ENCODE measurements at places on chromosomes 6 and 20. TPM values are rescaled to one million over a fixed set of nuclear protein-coding genes. Genes with fewer than 3 reads are reported as not detected.

GRCh38 chr6:152863618-152864326 is 113.2 kb downstream of the VIP start:
- no peaks in the 10 kb centered on the region for H3K4me1 ChIP-seq
- peak; percentile 21 for DNase-seq
- H3K27me3 ChIP-seq = no peaks in the 10 kb centered on the region
- no peaks in the 10 kb centered on the region for H3K36me3 ChIP-seq

GRCh38 chr6:156545931-156546330 is 231.2 kb upstream of the ARID1B start:
- no peak overlapping the region for H3K4me3 ChIP-seq
- H3K4me1 ChIP-seq = no peaks in the 10 kb centered on the region
- no peaks in the 10 kb centered on the region for H3K27me3 ChIP-seq
- no peak for DNase-seq
- no peaks in the 10 kb centered on the region for H3K36me3 ChIP-seq
- no peak overlapping the region for H3K27ac ChIP-seq

GRCh38 chr6:29516108-29516507 is 28.4 kb upstream of the MAS1L start:
- H3K4me1 ChIP-seq = no peaks in the 10 kb centered on the region
- DNase-seq = no peak
- H3K27me3 ChIP-seq = no peaks in the 10 kb centered on the region
- no peak overlapping the region for H3K27ac ChIP-seq

The SMOC2 gene
- total RNA-seq = 334 TPM

Measured in thoracic aorta (tissue), 2 donors.